Right lung (tissue), 10 donors: ENCODE measurements at places on chromosomes 1 and 21. TPM values are rescaled to one million over a fixed set of nuclear protein-coding genes. Genes with fewer than 3 reads are reported as not detected.

SLC6A17 gene
- polyA plus RNA-seq, result 0.04 TPM

TDRD5 gene
- 0.39 TPM for polyA plus RNA-seq

PROK1 gene
- not detected for polyA plus RNA-seq

TBX15 gene
- polyA plus RNA-seq, result 0.30 TPM

KLHDC7A gene
- polyA plus RNA-seq, result 0.93 TPM

IFI44 gene
- 41.8 TPM for polyA plus RNA-seq

KCNJ15 gene
- 73.6 TPM for polyA plus RNA-seq

FMO2 gene
- 12.9 TPM for polyA plus RNA-seq
